ENCODE measurements at places on chromosomes 12 and 14. TPM values are rescaled to one million over a fixed set of nuclear protein-coding genes. Genes with fewer than 3 reads are reported as not detected.

- peak overlapping the region; percentile 50 for H3K27ac ChIP-seq
- H3K27me3 ChIP-seq, result no peaks in the 10 kb centered on the region
- H3K4me3 ChIP-seq, result peak overlapping the region; percentile 4
- peaks cover 29% of the 10 kb centered on the region for H3K4me1 ChIP-seq
- DNase-seq, result peak; percentile 30
- H3K36me3 ChIP-seq, result peaks cover 36% of the 10 kb centered on the region
Measured at GRCh38 chr12:119669744-119670472, 2.0 kb downstream of the PRKAB1 start.

SMCO2 gene
- total RNA-seq, result not detected

DNA sequence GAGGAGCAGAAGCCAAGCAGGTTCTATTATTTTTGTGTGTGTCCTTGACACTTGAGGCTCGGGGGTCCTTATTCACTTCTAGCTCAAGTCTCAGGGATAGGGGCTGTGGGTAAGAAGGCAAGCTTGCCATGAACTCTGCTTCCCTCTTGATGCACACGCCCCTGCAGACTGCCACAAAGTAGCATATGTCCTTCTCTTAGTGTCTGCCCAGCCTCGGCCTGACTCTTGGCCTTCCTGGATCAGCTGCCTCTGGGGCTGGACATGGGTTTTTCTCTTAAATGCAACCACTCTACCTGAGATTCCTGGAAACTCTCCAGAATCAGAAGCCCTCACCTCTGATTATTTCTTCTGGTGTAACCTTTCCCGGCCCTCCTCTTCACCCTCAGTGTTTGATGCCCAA, 28.2 kb upstream of the PEX5 start:
- H3K36me3 ChIP-seq, result no peaks in the 10 kb centered on the region
- no peak for DNase-seq
- H3K4me1 ChIP-seq, result no peaks in the 10 kb centered on the region
- H3K27me3 ChIP-seq, result peaks cover 2% of the 10 kb centered on the region

HSPB8 gene
- total RNA-seq, result 552 TPM

DNA sequence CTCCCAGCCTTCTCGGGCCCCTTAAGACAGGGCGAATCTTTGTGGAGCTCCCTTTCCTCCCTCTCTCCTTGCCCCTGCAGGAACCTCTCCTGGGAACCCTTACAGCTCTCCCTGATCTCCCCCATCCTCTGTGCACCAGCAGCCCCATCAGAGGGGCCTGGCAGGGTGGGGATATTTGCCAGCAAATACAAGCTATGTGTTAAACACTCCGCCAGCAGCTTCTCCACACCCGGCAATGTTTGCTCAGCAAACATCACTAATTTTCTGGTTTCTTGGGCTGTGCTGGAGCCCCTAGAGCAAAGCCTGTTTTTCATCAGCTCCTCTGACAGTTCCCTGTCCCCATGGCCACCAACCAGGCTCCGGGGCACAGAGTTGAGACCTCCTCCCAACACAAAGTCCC, 147.5 kb upstream of the LHX5 start:
- H3K27me3 ChIP-seq, result peaks cover under 1% of the 10 kb centered on the region
- no peak for DNase-seq
- no peaks in the 10 kb centered on the region for H3K36me3 ChIP-seq
- H3K4me3 ChIP-seq, result no peak overlapping the region

SLC6A12 gene
- total RNA-seq, result not detected

LPAR5 gene
- 0.17 TPM for total RNA-seq

MYF5 gene
- total RNA-seq, result 5.8 TPM

DNA sequence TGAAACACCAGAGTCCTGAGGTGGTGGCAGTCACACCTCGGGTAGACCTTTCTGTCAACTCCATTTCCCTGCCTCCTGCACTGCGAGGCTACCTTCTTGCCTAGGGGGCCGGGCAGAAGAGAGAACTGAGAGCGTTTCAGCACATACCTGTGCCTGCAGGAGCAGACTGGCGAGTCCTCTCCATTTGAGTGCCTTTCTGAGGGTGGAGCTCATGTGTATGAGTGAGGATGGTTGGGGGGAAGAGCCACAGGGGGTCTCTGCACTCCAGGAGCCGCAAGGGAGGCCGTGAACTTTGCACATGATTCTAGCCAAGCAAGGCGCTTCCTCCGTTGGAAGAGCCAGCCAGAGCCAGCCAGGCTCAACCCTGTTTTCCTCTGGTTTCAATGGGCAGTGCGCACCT, 31.0 kb upstream of the CCND2 start:
- no peaks in the 10 kb centered on the region for H3K36me3 ChIP-seq
- H3K4me1 ChIP-seq, result no peaks in the 10 kb centered on the region

All from gastrocnemius medialis (tissue), 4 donors.